ENCODE measurements at places on chromosomes 1 and 21.

- no peak for DNase-seq
These were observed 174.0 kb upstream of the ATP1B1 start for GRCh38 chr1:168932539-168932938.

- DNase-seq: no peak
These were observed 20.5 kb downstream of the PRKACB start for GRCh38 chr1:84164567-84165021.

GRCh38 chr1:13901039-13901438 lies 201.1 kb downstream of the PRDM2 start:
- no peak for DNase-seq

GRCh38 chr1:31981972-31982371 lies 31.7 kb upstream of the KHDRBS1 start:
- DNase-seq: peak; percentile 65

Measured in activated naive CD4-positive, alpha-beta T cell treated with anti-CD3 and anti-CD28 coated beads, Interleukin-2, amount 10 ng/mL, durations not matched to agents 7 days and 5 days (primary cell).